ENCODE measurements at places on chromosomes 11 and 22. TPM values are rescaled to one million over a fixed set of nuclear protein-coding genes. Genes with fewer than 3 reads are reported as not detected.

- no peak for DNase-seq
These were observed 8.6 kb downstream of the SERPINH1 start for GRCh38 chr11:75570559-75571139.

- no peak for DNase-seq
These were observed 1.6 kb downstream of the CRACR2B start for GRCh38 chr11:829176-829846.

GRCh38 chr11:85947431-85948272 is 92.5 kb downstream of the CCDC83 start:
- DNase-seq: peak; percentile 94

DNA sequence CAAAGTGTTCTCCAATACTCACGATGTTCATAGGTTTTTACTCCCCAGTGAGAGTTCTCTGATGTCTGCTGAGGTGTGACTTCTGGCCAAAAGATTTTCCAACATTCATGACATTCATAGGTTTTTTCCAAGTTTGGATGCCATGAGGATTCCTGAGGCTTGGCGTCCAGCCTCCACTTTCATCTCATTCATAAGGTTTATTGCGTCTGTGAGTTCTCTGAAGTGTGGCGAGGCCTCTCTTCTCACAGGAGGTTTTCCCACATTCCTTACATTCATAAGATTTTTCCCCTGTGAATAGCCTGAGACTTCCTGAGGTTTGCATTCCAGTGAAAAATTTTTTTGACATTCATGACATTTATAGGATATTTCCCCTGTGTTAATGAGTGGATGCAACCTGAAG is 1014.1 kb downstream of the LRRC4C start:
- no peak for DNase-seq

SEPTIN3 gene
- not detected for total RNA-seq

OR51B2 gene
- not detected for total RNA-seq

Data from fibroblast of the aortic adventitia (primary cell).